ENCODE measurements at places on chromosomes 5 and 9.

- DNase-seq: no peak
Observed at GRCh38 chr9:14881006-14881405, 29.2 kb downstream of the FREM1 start.

GRCh38 chr9:5489630-5490490, 20.5 kb upstream of the PDCD1LG2 start:
- no peak for DNase-seq

DNA sequence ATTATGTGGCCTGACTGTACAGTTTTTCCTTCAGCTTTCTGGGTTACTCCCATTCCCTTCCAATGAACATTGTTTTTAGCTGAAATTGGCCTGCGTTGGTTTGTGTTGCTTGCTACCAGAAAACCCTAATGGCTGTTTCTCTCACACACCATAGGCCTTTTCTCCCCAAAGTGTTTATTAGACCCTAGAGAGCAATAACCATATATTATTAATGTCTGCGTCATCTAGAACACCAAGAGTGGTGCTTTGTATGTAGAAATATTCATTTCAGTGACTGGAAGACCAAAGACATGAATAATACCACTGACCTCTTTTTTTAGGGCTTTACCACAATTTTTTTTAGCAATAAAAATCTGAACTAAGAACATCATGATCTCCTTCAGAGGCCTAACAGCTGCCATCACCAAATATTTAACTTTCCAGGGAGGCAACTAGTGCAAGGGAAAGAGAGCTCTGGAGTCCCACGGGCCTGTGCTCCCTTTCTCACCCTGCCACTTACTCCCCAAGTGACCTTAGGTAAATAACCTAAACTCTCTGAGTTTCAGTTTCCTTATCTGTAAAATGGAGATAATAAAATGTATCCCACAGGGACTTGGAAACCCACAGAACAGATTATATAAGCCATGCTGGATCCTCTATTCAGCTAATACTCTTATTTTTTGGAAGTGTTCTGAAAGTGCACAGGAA, 201.9 kb upstream of the ISL1 start:
- DNase-seq: no peak

- DNase-seq: no peak
Observed at GRCh38 chr9:129549684-129550083, 71.2 kb downstream of the C9orf50 start.

- DNase-seq: no peak
Observed at GRCh38 chr9:121735065-121735792, 83.8 kb downstream of the DAB2IP start.

DNA sequence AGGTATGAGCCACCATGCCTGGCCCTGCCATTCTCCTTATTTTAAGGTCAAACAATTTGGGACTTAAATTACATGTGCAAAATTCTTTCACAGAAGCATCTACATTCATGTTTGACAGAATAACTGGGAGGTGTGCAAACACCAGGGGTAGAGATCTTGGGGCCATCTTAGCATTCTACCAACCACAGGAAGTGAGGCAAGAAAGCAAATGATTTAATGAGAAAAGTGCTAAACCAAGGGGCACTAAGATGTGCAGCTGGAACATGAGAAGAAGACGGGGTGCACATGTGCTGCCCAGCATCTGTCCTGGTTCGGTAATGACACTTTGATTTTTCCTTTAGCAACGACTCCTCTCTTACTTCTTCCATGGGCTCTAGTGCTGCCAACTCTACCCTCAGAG, 1.2 kb upstream of the F12 start:
- no peak for DNase-seq

DNA sequence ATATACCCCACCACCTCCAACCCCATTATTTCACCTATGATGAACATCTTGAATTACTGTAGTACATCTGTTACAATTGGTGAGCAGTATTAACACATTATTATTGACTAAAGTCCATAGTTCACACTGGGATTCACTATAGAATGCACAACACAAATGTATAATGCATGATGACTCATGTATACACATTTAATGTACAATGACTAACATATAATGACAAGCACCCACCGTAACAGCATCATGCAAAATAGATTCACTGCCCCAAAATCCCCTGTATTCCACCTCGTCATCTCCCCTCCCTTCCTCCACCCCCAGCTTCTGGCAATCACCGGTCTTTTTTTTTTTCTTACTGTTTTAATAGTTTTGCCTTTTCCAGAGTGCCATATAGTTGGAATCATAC, 47.1 kb upstream of the NEK6 start:
- no peak for DNase-seq

DNA sequence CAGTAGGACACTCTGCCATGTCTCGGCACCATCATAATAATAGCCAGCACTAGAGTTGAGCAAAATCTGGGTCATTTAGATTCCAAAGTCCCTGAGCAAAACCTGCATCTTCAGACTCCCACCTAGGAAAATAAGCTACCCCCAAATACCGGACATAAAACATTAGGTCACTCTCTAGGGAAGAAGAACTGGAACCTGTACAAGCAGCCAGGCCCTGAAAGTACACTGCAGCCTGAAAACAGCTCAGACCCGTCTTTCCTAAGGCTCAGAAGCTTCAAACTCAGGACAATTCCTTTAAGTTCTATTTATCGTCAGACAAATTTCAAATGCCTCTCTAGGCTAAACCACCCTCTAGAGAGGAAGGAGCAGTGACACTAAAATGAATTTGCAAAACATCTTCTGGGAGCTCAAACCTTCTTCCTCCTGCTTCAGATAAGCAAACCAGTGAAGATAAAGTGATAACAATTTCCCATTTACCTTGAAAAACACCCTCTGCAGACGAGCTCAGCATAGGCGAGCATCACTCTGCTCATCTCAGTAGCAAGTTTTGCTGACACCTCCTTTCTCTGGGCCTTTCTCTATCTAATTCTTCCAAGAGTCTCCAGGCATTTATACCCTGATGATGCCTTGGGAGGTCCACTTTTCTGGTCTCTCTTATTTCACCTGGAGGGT, 34.0 kb downstream of the ADAM19 start:
- no peak for DNase-seq

DNA sequence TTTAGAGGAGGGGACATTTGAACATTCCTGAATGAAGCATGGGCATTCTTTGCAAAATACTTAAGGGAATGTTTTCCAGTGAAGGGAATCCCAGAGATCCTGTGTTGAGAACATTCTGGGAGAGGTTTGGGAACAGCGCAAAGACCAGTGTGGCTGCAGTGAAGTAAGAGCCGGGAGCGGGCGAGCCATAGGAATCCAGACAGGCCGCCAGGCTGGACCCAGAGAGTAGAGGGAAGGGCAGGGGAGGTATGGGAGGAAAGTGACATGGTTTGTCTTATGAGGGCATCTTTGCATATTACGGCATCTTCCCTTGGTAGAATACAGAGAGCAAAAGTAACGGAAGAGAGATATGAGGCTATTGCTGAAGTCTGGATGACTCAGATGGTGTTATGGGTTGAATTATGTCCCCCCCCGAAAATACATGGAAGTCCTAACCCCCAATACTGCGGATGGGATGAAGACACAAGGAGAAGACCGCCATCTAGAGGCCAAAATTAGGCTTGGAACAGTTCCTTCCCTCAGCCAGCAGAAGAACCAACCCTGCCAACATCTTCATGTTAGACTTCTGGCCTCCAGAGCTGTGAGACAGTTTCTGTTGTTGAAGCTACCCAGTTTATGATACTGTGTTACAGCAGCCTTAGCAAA, 268.2 kb downstream of the MAST4 start:
- DNase-seq: no peak

- no peak for DNase-seq
Observed at GRCh38 chr9:89664010-89664409, 59.2 kb downstream of the GADD45G start.

GRCh38 chr5:74767579-74767913, 497 bp downstream of the NSA2 start:
- no peak for DNase-seq

DNA sequence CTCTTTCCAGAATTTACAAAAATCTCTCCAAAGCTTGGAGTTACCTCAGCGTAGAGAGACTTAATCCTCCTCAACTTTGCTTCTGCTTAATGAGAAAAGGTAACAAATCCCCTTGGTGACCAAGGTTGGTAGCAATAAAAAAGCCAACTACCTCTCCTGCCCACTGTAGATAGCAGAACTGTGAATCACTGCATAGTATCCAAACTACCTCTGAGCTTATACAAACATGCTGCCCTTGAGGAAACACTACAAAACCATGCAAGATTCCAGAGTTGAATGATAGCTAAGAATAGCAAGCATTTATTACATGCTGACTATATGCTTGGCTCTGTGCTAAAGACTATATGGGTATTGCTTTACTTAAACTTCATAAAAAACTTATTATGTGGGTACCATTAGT, 2.8 kb upstream of the ADAMTS12 start:
- no peak for DNase-seq

- DNase-seq: no peak
Observed at GRCh38 chr9:134734270-134734669, 92.7 kb downstream of the COL5A1 start.

- no peak for DNase-seq
Observed at GRCh38 chr5:67730917-67731474, 484.6 kb upstream of the PIK3R1 start.

DNA sequence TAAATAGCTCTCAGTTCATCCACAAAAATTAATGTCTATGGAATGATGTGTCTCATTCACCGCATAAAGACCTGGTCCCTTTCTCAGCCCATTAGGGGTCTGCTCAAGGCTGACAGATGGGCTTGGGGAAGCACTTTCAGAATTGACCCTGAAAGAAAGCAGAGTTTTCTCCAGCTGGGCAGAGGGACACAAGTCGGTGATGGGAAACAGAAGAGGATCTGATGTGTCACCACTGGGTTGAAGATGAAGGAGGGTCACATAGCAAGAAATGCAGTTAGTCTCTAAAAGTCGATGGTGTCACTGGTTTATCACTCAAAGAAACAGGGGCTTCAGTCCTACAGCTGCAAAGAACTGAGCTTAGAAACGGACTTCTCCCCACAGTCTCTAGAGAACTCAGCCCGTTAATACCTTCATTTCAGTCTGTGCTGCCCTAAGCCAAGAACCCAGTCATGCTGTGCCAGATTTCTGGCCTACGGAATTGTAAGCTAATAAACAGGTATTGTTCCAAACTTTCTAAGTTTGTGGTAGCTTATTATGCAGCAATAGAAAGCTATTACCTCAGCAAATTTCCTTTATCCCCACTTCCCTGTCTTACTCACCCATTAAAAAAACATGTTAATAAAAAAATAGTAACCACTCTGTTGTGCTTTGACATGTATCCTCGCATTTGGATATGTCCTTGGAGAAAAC, 64.6 kb downstream of the ADAMTS12 start:
- no peak for DNase-seq

DNA sequence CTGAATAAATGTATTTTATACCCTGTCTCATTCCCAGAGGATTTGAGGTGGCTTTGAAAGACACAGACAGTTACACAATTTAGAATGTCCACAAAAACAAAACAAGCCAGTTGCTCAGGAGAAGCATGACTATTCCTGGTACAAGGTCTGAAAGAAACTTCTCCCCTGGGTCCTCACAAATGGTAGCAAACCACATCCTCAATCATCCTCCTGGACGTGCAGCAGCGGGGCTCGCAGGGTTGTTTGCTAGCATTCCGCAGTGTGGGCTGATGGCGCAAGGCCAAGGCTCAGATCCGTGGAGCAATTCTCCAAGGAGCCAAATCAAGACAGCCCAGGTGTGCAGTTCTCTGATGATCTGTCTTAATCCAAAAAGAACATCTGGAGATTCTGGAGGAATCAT, 210.3 kb downstream of the ACTL7B start:
- peak; percentile 52 for DNase-seq

GRCh38 chr9:13215791-13216554, 63.5 kb downstream of the MPDZ start:
- DNase-seq: no peak

Measured in stromal cell of bone marrow (primary cell).